Body of pancreas (tissue), 4 donors: ENCODE measurements at places on chromosomes 11 and 22.
A peak's percentile ranks its signal among the peaks of the same experiment; 100 is the strongest.

DNA sequence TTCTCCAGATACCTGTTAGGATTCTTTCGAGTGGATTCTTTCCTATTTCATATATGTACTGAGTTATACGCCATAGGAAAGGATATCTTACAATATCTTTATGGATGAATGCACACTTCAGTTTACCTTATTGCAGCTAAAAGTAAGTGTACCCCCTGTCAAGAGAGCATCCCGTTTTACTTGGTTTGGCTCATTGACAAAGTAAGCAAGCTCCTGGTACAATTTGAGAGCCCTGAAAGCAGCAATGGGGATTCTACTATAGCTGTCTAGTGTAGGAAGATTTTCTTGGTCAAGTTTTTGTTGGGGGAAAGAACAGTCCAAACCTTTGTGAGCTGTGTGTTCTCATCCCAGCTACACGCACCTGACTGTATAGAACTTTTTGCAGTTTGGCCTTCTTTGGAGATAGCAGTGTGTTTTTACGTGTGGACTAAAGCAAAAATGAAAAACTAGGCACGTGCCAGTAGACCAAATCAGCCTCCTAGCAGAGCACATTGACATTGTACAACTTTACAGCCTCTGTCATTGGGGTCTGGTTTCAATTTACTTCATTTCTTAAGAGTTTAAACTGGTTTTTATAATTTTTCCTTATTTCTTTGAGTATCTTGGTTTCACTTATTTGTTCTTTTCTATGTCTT lies 44.0 kb downstream of the PPP6R3 start:
- no peak for DNase-seq

GRCh38 chr22:35653824-35654223 lies 5.6 kb downstream of the APOL6 start:
- DNase-seq = no peak

DNA sequence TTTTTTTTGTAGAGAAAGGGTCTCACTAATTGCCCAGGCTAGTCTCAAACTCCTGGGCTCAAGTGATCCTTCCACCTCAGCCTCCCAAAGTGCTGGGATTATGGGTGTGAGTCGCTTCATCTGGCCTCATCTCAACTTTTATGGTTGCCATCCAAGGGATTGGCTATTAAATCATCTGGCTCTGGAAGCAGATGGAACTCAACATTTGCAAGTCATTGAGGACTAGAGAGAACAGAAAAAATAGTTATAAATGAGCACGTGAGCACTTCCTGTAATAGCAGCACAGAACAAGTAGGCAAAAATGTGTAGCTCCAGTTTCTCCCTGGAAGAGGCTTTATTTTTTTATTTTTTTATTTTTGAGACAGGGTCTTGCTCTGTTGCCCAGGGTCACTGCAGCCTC lies 22.3 kb upstream of the PATL1 start:
- DNase-seq = no peak

DNA sequence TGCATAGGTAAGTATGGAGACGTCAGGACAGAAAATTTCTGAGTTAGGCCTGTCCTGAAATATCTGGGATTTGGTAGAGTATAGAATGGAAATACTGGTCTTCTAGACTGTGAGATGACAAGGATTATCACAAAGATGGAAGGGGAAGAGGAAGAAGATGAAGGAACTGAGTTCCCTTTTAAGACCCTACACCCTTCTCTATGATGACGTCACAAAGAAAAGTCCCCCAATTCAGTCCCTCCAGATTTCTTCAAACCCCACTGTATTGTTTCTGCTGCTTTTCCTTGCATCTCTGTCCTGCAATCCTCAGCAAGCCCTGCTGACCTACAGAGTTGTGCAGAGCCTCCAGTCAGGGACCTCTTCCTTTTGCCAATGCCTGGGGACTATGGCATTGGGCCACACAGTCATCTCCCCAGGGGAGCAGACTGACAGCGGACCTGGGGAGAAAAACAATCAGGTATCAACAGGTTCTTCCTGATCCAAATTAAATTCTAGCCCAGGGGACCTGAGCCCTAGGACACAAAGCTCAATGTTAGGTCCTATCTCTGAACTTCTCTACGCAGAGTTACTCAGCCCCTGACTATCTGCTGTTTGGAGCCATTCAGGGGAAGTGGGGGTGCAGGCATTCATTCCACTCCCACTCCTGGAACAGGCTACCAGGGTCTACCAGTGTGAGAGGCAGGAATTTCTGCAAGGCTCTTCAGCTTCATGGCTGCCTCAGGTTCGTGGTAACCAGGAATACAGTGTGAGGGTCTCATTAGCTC lies 49.2 kb upstream of the POU2AF1 start:
- DNase-seq = no peak

DNA sequence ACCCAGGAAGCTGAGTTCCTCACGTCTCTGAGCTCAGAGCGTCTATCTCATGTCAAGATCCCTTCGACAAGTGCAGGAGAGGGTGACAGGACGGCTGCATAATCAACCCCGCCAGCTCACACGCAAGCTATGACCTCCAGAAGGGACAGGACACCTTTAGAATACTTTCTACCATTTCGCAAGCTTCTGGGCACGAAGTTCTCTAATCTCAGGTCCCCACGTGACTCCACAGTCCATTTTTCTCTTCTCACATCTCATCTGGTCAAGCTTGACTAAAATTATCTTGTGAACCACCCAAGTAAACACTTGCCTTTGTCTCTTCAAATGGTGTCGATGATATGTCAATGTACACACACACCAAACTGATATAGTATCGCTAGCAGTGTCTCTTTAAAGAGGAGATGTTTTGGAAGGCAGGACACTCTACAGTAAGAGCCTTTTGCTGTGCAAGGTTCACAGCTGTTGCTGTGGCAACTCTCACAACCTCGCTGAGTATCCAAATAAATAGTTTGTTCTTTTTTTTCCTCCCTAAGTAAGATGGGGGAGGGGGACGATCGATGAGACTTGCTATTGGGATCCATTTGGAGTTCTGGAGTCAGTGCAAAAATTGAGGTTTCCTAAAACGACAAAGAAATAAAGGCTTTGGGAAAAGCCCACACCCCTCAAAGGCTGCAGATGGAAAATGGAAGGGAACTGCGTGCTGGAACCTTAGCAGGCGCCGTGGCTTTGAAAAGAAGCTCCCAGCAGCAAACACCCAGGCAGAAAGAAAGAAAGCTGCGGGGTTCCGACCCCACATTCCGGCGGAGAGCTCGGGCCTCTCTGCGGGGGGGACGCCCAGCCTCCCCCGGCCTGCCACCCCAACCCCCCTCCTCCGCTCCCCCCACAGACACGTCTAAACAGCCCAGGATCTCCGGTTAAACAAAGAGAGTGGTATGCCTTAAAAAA lies 215.4 kb upstream of the UBASH3B start:
- DNase-seq = peak; percentile 43

GRCh38 chr11:60872961-60873524 lies 5.7 kb downstream of the ZP1 start:
- DNase-seq = no peak

DNA sequence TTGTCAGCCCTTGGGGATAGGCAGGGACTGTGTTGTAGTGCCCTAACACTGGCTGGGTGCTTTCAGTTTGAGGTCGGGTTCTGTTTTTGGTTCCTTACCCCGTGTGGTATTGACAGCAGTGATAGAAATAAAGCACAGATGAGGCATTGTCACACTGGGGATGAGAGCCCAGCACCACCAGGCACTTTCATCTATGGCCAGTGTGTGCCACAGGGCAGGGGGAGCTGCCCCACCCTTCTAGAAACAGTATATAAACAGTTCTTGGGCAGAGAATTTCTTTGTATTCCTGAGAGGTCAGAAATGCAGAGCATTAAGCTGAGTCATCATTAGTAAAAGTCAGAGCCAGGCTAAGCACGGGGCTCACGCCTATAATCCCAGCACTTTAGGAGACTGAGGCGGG lies 23.1 kb upstream of the CDC42EP2 start:
- DNase-seq = no peak

GRCh38 chr22:40721266-40721665 lies 42.0 kb downstream of the MCHR1 start:
- peak; percentile 26 for DNase-seq

- DNase-seq = no peak
Measured at GRCh38 chr11:122900587-122901202, 18.1 kb downstream of the JHY start.

GRCh38 chr11:34036456-34036855 lies 15.1 kb upstream of the CAPRIN1 start:
- DNase-seq = no peak

DNA sequence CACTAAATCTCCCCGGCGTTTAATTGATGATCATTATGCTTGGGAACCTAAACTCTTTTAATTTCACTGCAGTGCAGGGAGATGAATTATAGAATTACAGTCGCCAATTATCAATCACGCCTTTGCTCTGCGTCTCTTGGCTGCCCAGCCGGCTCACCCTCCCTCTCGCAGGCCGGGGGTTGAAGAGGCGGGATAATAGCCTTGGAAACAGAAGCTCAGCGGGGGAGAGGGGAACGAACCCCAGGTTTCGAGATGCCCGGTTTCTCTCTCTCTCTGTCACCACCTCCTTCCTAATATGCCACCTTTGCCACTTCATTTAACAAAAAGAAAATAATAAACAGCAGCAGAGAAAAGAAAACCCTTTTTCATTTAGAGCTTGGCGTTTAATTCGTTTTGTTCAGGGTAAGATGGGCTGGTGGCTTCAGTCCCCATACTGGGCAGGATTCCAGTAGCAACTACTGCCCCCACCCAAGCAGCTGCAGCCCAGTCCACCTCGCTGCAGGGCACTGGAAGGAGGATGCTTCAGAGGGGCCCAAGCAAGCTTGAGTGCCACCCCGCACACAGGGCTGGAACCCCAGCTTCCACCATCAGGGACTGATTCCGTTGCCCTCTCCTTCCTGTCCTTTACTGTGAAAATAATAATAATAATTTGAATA lies 271.7 kb downstream of the BUD13 start:
- no peak for DNase-seq

- no peak for DNase-seq
Measured at GRCh38 chr22:28841111-28841510, 40.7 kb upstream of the XBP1 start.

DNA sequence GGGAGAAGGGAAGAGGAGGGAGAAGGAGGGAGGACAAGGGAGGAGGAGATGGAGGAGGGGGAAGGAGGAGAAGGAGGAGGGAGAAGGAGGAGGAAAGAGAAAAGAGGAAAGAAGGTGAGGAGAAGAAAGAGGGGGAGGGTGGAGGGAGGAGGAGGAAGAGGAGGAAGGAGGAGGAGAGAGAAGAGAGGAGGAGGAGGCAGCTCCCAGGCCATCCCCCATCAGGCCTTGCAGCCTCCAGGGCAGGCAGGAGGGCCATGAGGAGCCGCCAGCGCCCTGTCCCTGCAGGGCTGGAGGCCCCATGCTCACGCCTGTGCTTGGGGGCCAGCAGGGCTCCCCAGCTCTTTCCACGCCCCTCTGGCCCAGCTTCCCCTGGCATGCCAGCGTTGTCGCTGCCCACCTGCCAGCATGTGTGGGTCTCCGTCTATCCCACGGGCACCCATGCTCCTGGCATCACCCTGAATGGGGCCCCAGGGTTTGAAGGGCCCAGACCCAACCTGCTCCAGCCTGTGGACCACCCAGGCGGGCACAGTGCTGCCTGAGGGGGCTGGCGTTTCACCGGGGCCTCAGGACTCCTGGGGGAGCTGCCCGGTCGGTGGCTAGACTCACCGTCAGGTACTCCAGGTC lies 5.2 kb downstream of the TSPAN32 start:
- DNase-seq = no peak
